ENCODE measurements at places on chromosomes 2 and 18.

GRCh38 chr2:138610201-138610953 is 108.8 kb downstream of the SPOPL start:
- DNase-seq, result no peak

- no peak for DNase-seq
Measured at GRCh38 chr2:65999796-66000195, 435.1 kb upstream of the MEIS1 start.

GRCh38 chr2:219000569-219000960 is 7.3 kb upstream of the CRYBA2 start:
- no peak for DNase-seq

DNA sequence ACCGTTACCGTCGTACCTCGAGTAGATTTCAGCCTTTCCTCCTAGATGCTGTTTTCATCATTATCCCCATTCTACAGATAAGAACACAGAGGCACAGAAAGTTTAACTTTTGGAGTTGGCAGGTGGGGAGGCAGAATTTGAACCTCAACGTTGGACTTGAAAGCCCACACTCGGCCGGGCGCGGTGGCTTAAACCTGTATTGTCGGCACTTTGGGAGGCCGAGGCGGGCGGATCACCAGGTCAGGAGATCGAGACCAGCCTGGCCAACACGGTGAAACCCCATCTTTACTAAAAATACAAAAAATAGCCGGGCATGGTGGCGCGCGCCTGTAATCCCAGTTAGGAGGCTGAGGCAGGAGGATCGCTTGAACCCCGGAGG is 11.5 kb downstream of the CATIP start:
- DNase-seq, result no peak

DNA sequence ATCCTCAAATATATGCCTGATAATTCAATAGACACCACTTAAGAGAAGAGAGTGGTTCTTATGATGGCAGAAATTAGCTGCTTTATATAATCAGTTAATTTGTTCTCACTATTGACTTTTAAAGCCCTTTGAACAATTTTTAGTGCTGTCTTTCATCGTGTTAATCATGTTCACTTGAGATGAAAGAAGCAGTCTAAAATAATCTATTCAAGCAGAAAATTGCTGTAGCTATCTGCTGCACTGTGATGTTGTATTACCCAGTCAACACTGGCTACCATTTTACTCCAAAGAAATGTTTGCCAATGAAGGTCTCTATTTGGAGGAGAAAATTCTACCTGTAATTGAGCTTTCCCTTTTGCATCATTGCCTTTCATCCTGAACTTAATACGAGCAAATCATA is 459.8 kb upstream of the FSIP2 start:
- no peak for DNase-seq

DNA sequence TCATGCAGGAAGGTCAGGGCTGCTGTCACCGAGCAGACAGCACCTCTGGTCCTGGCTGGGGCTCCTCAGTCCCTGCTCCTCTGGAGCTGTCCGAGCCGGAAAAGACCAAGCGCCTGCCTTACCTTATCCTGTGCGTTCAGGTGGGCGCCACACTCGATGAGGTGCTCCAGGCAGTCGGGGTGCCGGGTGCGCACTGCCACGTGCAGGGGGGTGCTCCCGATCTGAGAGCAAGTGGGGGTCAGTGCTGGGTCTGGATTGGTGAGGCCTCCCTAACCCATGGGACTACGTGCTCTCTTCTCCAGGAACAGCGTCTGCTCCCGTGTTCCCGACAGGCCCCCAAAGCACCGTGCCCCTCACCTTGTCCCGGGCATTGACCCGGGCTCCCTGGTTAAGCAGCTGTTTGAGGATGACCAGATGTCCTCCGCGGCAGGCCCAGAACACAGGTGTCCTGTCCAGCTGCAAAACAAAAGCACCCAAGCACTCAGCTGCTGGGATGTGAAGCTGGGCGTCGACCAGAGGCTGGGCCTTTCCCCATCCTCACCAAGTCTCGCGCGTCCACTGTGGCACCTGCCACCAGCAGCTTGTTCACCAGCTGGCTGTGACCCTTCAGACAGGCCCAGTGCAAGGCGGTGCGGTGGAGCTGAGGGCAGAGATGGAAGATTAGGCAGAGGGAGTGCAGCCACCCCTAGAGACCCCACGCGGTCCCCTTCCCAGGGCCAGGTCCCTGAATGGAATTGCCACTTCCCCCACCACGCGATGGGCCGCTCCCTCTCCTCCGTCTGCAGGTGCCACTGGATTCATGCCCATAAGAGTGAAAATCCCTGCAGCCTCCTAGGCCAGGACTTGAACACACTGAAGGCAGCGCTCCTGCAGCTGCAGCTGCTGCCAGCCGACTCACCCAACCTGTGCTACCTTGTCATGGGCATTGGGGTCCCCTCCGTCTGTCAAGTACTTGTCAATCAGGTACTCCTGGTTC is 3.7 kb downstream of the ANKRD23 start:
- no peak for DNase-seq

DNA sequence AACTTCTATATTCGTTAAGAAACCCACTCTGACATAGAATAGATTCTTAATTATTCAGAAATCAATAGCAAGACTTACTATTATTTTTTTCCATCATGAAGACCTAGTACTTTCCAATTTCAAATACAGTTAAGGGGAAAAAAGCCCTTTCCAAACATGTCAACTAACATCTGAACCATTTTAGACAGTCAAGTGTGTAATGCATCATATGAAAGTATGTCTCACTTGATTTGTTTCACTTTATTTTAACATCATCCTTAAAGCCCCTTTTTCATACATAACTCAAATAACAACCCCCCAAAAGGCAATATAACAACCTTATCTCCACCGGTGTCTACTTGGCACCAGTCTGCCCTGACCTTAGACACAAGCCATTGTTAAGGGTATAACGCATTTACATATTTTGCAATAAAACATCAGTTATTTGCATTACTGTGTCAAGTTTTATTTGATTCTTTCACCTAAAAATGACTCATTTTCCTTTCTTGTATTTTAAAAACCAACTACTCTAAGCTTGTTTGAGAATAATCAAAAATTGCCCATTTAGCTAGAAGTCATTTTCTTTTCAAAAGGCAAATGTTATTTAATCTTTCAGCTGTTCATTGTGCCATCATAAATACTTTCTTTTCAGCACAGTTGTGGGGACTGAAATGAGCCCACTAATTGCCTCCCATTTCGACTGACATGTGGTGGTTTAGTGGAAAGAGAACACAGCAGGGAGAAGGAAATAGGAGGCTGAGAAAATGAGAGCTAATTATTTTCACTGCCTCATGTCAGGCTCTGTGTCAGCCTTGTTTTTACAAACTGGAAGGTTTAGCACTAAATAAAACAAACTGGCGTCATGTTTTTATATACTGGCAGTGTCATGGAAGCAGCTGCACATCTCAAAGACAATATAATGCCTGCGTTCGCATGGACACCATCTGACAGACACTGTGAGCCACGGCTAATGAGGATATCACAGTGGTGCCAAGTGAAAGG is 104.7 kb upstream of the CDCA7 start:
- DNase-seq, result no peak
